ENCODE measurements at places on chromosomes 7 and 10.
A peak's percentile ranks its signal among the peaks of the same experiment; 100 is the strongest.

- DNase-seq = no peak
Measured at GRCh38 chr7:855686-856369, 20.5 kb upstream of the GET4 start.

GRCh38 chr10:71590781-71591350 lies 128.7 kb downstream of the C10orf105 start:
- DNase-seq = no peak

GRCh38 chr7:102973096-102973802 lies 60.4 kb downstream of the LRRC17 start:
- no peak for DNase-seq

DNA sequence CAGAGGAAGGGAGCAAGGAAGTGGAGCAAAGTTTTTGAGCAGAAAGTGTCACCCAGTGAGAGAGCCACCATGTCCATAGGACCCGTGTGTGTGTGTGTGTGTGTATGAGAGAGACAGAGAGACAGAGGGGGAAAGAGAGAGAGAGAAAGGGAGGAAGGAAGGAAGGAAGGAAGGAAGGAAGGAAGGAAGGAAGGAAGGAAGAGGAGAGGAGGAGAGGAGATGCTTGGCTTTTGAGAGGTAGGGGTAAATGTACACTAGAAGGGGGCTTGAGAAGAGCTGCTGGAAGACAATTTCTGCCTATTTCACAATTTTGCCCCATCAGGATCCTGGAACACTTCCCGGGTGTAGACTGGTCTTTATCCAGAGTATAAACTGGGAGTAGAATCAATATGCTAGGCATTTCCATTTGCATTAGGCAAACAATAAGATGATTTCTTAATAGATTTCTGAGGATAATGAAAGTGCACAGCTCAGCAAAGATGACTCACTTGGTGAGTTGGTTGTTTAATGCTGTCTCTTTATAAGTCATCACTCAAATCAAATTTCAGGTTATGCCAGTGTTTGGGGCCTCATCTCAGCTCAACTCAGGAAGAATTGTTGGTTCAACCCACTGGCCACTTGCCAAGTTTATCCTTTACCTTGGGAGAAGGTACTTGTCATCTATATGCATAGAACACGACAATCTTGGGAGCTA lies 70.0 kb upstream of the FAM13C start:
- DNase-seq = no peak

GRCh38 chr10:54131833-54132232 lies 669.2 kb downstream of the PCDH15 start:
- no peak for DNase-seq

DNA sequence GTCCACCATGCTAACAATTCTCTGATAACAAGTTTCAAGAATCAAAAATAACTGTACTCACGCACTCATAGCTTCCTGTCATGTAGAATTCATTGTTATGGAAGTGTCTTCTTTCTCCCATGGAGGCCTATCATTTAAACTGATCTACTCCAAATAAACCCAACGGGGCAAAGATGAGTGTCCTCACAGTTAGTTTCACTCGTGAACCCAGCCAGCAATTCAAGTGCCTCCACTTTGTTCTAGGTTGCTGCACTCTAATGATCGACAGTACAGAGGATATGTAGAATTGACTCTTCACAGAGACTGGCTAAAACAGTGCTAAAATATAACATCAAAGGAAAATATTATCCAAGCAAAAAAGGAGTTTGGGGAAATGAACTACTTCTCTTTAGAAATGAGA lies 111.4 kb downstream of the LRRN3 start:
- DNase-seq = no peak

DNA sequence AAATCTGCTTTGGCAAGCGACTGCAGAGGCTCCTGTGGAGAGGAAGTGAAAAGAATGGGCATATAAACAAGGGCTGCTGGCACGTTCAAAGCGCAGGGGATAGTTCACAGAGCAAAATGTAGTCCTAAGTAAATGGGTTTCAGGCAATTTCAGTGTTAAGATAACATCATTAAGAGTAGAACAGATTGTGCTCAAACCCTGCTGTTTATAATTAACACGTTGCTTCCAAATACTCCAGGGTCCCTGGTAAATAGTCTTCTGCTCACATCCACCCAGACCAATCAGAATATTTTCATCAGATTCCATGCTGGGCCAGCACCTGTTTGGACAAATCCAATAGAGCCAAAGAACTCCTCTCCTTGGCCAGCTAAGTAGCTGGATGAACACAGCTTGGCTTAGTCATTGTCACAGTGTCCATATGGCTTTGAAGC lies 81.4 kb downstream of the ORC5 start:
- DNase-seq = no peak

DNA sequence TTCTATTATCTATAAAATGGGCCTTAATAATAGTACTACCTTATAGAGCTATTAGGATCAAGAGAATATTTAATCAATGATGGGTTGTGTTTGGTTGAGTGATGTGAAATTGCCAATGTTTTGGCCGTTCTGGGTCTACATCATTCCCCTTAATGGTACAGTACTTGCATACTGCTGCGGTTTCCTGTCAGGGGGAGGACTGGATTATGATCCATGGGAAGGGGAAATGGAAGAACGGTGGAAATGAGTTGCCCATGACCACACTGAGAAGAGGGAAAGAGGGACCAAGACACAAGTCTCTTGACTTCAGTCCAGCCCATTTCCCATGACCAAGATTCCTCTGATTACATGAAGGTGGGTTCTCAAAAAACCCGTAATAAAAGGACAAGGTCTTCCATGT lies 999 bp upstream of the MRPS24 start:
- no peak for DNase-seq

DNA sequence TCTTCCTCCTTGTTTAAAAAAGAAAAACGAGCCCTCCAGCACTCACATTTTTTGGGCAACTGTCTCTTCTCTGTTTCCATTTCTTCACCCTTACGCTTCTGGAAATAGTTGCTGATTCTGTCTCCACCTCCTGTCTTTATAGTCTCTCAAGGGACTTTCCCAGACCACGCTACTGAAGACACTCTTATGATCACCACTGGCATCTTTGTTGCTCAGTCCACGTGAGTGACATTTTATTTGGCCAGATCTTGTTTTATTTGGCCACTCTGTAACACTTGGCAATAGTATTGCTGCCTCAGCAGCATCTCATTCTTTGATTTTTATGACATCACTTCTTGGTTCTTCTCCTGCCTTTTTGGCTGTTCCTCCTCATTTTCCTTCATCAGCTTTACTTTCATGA lies 21.6 kb upstream of the NME8 start:
- DNase-seq = no peak

DNA sequence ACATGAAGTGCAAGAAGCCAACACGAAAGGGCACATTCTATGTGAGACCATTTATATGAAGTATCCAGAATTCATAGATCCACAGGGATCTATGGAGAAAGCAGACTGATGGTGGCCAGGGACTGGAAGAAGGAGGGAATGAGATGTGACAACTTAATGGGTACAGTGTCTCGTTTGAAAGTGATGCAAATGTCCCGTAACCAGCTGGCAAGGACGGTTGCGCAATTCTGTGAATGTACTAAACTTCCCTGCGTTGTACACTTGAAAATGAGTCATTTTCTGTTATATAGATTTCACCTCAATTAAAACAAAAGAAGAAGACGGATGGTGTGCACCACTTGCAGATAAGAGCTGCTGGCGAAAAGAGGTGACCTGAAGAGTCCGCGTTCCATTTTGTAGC lies 861.1 kb downstream of the TYW1 start:
- DNase-seq = no peak

GRCh38 chr10:43653746-43654145 lies 5.1 kb upstream of the ZNF32 start:
- no peak for DNase-seq

- DNase-seq = no peak
Measured at GRCh38 chr10:68208424-68209042, 23.4 kb downstream of the ATOH7 start.

DNA sequence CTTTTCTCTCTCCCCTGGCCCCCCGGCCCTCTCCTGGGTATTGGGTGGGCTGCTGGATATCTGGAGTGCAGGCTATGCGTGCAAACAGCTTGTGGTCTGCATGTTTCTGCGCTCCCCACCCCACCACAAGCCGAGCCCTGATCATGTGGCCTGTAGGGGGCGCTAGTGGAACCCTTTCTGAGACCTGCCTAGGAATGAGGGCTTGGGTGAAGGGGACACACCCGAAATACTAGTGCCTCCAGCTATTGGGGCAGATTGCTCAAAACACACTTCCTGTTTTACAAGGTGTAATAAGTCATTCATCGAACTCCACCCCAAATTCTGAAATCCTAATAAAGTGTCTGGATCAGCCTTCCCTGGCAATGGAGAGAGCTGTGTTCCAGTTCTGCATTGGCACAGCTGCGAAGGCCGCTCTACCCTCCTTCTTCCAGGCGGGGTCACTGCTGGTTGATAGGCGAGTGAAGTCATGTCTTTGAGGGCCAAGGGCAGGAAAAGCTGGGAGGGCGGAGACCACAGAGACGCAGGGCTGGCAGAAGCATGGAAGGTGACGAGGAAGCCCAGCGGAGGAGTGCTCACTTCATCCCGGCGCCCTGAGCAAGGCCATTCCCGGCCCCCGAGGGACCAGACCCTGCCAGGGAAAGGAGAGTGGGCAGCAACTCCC lies 19.8 kb upstream of the PRRT4 start:
- DNase-seq = no peak

- no peak for DNase-seq
Measured at GRCh38 chr10:133375357-133376115, 2.4 kb upstream of the ECHS1 start.

DNA sequence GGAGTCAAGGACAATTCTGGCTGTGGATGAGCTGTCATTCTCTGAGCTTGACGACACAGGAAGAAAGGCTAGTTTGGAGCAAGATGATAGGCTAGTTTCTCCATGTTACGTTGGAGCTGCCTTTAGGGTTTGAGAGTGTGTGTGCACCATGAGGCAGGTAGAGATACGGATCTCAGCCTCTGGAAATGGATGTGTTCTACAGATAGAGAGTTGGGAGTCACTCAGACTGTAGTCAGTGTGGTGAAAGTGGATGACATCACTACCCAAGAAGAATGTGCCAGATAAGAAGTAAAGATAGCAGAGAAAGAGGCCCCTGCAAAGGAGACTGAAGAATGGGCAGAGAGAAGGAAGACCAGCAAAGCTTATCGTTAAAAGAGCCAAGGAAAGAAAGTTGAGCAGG lies 42.4 kb downstream of the PNLIPRP3 start:
- no peak for DNase-seq

DNA sequence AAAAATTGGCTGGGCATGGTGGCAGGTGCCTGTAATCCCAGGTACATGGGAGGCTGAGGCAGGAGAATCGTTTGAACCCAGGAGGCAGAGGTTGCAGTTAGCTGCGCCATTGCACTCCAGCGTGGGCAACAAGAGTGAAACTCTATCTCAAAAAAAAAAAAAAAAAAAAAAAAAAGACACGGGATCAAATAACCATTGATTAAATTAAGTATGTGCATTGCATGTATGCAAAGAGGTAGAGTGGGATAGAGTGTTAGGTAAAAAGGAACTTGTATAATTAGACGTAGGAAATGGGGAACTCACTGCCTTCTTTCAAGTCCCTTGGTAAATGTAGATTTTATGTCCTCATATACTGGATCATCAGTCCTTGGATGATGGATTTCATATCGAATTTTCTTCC lies 13.1 kb downstream of the VCL start:
- no peak for DNase-seq

DNA sequence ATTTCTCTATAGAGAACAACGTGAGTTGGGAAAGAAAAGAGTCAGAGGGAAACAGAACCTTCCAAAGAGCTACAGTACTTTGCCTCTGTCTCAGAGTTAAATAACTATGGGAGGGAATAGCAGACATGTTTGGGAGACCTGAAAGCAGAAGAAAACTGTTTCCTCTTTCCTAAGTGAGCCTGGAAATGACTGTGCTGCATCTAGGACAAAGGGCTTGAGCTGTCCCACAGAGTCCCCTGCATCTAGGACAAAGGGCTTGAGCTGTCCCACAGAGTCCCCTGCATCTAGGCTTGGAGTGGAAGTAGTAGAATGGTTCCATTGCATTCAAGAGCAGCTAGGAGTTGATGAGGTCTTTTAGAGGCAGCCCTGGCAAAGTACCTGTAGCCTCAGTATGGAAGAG lies 149.7 kb downstream of the DKK1 start:
- no peak for DNase-seq

- no peak for DNase-seq
Measured at GRCh38 chr7:149498811-149499210, 1.2 kb upstream of the ZNF746 start.

- DNase-seq = no peak
Measured at GRCh38 chr10:107767185-107767584, 602.7 kb upstream of the SORCS1 start.

- DNase-seq = peak; percentile 75
Measured at GRCh38 chr10:17023386-17024298, 106.0 kb downstream of the CUBN start.

GRCh38 chr10:93080350-93081046 lies 6.8 kb downstream of the CYP26A1 start:
- no peak for DNase-seq

- no peak for DNase-seq
Measured at GRCh38 chr10:44316922-44317215, 68.0 kb downstream of the CXCL12 start.

- DNase-seq = no peak
Measured at GRCh38 chr10:70571636-70572439, 30.7 kb downstream of the PRF1 start.

DNA sequence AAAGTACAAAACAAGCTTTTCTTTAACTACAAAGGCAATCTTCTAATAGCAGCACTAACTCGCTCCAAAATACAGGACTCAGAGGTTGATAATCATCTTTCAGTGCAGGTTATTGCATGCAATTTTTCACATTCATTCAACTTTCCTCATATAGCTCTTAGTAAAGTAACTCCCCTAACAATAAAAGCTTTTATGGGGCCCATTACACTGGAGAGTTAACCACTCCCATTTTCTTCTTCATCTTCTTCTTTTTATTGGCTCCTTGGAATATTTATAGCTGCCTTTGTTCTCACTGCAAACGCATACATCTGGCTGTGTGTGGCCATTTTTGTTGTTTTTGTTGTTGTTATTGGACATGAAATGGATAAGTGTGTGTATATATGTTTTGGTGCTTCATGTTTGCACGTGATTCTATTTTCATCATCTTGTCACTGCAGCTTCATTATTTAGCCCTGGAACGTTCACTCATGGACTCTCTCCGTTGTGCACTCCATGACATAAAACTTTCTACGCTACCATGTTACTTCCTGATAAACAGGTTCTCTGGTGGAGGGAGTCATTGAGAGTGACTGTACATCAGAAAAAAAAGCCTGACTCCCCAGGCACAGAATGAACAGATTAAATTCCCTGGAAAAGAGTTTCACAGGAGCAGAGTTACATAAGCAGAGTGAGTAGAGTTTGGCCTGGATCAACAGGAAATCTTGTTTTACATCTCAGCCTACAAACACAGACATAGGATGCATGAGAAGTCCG lies 236.4 kb upstream of the SP4 start:
- no peak for DNase-seq

DNA sequence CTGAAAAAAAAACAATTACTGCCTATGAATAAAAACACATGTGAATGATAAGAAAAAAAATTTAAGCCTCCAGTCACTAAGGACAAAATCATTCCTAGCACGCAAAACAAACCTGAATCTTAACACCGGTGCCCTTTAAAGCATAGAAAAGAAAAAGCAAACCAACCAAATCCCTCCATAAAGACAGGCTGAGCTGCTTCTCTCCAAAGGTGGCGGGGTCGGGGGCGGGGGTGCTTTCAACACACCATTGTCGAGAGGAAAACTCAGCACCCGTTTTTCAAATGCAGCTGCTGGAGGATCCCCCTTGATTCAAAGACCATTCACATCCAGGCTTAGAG lies 1.4 kb downstream of the ST8SIA6 start:
- DNase-seq = no peak

- no peak for DNase-seq
Measured at GRCh38 chr7:46478046-46478445, 557.0 kb upstream of the IGFBP3 start.

- no peak for DNase-seq
Measured at GRCh38 chr10:58269782-58270290, 874 bp downstream of the CISD1 start.

Measured in GM06990 (cell line).